ENCODE measurements at places on chromosomes 7 and 10.

- no peak for DNase-seq
These were observed 5.7 kb upstream of the R3HCC1L start for GRCh38 chr10:98128802-98129201.

GRCh38 chr10:6986927-6987326 lies 406.9 kb upstream of the PRKCQ start:
- DNase-seq = no peak

DNA sequence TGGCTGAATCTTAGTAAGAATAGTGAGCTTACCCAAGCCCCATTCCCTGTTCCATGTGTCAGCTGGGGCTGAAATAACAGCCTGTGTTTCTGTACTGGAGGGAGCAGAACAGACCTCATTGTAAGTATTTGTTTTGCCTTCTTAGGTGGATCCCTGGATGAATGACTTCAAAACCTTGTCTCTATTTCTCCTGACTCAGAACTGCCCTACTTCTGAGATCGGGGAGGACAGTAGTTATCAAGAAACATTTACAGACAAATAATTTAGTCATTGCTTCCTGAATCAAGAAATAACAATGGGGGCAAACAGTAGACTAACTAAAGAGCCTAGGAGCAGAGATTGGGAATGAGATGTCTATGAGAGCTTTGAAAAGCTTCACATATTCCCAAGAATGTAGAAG lies 58.8 kb downstream of the TPST1 start:
- no peak for DNase-seq

- peak; percentile 71 for DNase-seq
These were observed 209.0 kb downstream of the CACNA2D1 start for GRCh38 chr7:82234457-82235049.

DNA sequence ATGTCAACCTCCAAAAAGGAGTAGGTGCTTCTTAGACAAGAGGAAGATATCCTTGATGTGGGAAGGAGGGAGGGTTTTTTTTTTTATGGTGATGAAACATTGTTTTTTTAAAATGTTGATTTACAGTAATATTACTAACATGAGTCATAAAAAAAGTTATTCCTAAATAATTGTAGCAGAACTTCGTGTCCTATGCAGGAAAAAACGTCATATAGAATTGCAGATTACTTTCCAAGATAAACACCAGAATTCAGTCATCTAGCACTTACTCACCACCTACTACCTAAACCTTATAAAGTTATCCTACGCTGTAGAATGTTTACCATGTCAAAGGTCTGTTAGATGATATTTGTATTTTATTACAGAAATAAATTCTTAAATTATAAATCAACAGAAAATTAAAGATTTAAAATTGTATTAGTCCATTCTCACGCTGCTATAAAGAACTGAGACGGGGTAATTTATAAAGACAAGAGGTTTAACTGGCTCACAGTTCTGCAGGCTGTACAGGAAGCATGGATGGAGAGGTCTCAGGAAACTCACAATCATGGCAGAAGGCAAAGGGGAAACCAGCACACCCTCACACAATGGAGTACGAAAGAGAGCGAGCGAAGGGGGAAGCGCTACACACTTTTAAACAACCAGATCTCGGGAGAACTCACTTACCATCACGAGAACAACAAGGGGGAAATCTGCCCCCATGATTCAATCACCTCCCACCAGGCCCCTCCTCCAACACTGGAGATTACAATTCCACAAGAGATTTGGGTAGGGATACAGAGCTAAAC lies 105.2 kb upstream of the NEBL start:
- peak; percentile 62 for DNase-seq

GRCh38 chr7:117068511-117069145 lies 115.3 kb downstream of the ST7 start:
- no peak for DNase-seq

- peak; percentile 12 for DNase-seq
These were observed 108.4 kb downstream of the C10orf90 start for GRCh38 chr10:126561921-126562680.

DNA sequence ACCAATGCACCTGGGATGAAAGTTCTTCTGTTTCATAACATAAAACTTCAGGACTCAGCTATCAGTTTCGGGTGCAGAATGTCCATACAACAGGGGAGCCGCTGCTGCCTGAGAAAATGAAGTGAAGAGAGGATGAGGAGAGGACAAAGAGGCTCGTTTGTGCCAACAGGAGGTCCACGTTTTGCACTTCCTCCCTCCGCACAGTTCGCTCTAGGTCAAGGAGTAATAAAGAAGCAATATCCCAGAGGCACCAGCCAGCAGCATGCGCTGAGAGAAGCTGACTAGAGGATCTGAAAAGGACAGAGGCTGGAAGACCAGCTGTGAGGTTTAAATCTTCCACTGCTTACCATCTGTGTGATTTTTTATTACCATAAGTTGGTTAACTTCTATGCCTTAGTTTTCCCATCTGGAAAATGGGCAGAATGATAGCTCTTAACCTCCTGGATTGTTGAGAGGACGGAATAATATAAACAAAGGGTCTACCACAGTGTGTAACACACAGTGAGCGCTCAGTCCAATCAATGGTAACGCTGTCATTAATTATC lies 709 bp downstream of the GPAM start:
- no peak for DNase-seq

GRCh38 chr7:73999664-74000435 lies 28.1 kb upstream of the ELN start:
- peak; percentile 57 for DNase-seq
